T47D (cell line): ENCODE measurements at places on chromosomes 3 and 15.

- no peak for DNase-seq
Observed at GRCh38 chr3:6079561-6080179, 781.2 kb upstream of the GRM7 start.

GRCh38 chr3:138696666-138697370, 88.2 kb downstream of the FAIM start:
- no peak for DNase-seq

GRCh38 chr3:5456199-5456598, 268.7 kb downstream of the EDEM1 start:
- DNase-seq = no peak

- DNase-seq = no peak
Observed at GRCh38 chr15:75362642-75363249, 5.7 kb downstream of the MAN2C1 start.

DNA sequence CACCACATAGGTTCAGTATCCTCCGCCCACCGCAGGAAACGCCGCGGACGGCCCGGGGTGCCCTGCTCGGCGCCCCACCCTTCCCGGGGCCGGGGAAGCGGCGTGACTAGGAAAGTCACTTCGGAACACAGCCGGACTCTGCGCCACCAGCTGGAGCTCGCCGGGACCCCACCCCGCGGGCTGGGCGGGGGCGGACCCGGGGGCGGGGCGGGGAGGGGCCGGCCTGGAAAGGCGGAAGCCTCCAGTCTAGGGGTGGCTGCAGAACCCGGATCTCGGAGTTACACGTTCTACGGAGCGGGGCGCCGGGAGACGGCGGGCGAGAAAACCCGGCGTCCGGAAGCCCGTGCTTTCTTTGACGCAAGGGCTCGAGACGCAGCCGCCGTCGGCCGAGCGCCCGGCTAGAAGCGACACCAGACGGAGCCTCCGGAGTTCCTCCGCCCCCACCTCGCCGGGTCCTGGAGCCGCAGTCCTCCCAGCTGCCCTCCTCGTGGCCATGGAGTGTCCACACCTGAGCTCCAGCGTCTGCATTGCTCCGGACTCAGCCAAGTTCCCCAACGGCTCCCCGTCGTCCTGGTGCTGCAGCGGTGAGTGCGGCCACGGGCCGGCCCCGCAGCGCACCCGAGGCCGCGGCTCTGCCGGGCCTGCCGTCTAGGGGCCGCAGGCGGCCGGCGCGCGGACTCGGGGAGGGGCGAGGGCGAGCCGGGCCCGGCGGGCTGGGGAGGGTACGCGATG, at the start of gene USP3:
USP3 (plus strand) TSS at position 347 of the 732 bp plus-strand sequence; CDS start at position 494, 147 bp downstream.
- DNase-seq = peak; percentile 97

DNA sequence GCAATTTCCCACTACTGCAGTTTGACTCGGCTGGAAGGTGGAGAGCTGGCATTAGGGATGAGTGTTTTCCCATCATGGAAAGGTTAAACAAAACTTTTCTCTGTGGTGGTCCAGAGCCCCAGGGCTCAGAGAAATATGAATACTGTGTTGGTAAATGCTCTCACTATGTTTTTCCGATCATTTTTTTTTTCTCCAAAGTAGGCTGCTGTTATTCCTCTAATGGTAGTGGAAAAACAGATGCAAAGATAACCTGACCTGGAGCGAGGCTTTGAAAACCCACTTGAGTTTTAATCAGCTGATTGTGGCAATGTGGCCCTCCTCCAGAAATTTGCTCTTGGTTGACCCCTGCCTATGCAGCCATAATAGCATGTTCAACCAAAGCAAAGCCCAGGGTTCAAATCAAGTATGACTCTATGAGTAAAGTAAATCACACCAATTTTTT, 320.8 kb upstream of the CTNNB1 start:
- no peak for DNase-seq

DNA sequence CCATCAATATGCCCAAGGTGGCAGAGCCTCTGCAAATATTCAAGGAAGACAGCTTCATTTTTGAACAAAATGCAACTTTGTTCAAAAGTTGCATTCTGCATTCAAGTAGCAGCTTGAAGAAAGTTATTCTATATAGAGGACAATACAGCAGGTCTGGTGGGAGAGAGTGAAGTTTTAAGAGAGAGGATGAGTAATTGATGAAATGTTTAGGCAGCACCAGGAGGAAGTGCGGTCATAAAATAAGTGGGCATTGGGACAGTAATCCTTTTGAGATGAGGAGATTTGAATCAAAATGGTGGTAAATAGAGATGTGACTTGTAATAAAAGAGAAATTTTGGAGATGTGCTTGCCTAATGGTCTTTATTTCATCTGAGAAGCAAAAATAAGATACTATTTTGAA, 607.3 kb upstream of the ZNF385D start:
- no peak for DNase-seq

DNA sequence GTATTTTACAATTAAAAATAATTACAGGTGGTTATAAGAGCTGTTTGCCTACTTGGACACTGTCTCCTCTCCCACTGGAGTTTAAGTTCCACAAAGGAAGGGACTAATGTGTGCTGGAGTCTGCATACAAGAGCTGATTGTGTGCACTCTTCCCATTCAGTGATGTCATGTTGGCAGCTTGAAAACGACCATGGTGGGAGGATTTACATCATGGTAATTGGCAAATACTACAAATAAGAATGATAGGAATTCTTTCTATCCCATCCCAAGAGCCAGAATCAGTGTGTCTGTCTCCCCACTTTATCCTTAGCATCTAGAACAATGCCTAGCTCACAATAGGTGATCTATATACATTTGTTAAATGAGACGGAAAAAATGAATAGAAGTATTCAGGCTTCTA, 14.1 kb downstream of the ITGA11 start:
- no peak for DNase-seq

DNA sequence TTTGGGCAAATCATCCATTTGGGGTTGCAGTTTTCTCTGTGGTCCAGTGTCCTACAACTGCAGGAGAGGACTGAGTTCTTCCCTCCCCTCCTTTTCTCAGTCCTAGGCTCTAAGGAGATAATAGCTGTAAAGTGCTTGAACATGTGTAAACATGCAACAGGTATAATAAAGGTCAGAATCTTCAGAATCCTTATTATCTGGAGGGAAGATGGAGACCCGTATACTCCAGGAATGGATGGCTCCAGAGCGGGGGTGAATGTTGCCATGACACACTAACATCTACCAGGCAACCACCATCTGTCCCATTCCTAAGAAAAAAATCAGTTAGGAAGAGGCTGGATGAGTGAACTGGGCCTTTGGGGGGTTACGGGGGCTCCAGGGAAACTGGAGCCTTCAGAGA, 39.7 kb upstream of the GLCE start:
- no peak for DNase-seq

- DNase-seq = no peak
Observed at GRCh38 chr15:27869697-27870281, 229.3 kb downstream of the OCA2 start.

DNA sequence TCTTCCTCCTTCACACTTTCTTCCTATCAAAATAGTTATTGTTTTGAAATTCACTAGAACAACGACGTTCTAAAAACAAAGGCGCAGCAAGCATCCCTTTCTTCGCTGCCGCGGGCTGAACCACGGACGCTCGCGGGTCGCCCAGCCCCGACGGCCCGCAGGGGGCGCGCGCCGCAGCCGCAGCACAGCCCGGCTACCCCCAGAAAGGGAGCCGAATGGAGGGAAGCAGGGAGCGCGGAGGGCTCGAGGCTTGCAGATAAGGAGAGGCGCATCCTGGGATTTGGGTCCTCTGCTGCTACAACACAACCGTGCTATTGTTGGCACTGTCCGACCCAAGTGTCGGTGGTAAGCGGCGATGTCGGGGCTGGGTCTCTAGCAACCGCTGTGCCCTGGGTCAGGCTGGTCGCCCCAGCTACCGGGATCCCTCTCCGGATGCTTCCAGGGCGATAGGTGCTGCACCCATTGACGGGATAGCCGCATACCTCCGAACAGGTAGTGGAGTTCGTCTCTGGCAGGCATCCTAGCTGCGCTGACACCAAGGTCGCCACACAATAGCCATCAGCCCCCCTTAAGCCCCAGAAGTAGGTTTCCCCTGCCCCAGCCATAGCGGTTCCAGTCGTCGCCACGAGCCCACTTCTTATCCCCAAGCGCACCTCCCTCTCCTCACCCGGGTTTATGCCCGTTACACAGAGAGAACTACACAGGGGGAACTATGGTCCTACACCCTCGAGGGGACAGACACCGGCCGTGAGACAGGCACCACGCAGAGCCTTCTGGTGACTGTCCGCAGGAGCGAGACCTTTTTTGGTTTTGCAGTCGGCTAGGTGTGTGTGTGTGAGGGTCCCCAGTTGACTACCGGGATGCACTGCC, 6.0 kb downstream of the ONECUT1 start:
- DNase-seq = no peak
